Stimulated activated CD4-positive, alpha-beta T cell treated with anti-CD3 and anti-CD28 coated beads, Interleukin-1b, Interleukin-23, amount 100 ng/mL, for 24 hours (primary cell): ENCODE measurements at places on chromosomes 12 and 14.

GRCh38 chr12:12010277-12011039 lies 60.3 kb upstream of the BCL2L14 start:
- no peak for DNase-seq

DNA sequence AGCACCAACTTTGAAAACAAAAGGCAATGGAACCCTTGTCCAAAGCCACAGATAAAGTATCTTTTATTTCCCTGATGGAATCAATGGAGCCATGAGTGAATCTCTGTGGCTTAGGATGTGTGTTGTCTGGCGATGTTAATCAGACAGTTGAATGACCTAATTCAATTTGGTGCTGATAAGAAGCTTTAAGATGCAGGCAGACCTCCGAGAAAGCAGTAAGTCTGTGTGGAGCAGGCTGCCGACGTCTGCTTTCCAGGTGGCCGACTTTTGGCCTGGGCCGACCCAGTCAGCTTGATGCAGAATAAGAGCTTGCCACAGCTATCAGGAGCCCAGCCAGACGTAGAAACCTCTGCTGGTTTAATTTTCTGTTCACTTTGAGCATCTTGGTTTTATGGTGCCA lies 21.1 kb upstream of the TMEM132C start:
- DNase-seq = no peak

DNA sequence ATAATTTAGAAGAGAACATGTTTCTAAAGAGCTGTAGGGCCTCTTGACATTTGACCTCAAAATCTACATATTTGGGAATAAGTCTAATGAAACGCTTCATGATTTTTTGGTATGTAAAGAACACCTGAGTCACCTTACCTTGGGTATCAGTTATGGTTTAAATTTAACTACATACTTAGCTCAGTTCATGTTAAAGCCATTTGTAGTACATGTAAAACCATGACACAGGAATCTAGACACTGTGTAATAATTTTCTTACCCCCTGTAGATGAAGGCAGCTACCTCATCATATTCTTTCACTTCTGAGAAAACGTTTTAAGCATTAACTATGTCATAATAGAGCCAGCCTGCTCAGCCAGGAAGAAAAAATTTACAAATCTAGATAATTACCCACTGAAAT lies 105.8 kb upstream of the CPNE8 start:
- DNase-seq = no peak

DNA sequence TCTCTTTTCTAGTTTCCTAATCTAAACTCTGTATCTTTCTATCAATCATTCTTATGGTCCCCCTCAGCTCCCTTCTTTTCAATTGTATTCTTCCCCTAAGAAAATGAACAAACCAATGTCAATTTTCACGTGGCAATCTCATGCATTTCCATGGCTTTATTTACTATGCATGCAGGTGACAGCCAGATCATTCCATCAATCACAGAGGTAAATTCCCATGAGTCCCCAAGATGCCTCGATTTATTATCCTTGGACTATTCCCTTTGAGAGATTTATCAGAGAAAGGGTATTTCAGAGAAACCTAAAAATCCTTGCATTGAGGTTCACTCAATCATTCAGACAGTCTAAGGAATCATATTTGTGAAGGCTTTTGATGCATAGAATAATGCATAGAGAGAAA lies 301.2 kb downstream of the DIO2 start:
- DNase-seq = no peak

GRCh38 chr14:99792551-99793212 lies 531 bp upstream of the EML1 start:
- DNase-seq = no peak

DNA sequence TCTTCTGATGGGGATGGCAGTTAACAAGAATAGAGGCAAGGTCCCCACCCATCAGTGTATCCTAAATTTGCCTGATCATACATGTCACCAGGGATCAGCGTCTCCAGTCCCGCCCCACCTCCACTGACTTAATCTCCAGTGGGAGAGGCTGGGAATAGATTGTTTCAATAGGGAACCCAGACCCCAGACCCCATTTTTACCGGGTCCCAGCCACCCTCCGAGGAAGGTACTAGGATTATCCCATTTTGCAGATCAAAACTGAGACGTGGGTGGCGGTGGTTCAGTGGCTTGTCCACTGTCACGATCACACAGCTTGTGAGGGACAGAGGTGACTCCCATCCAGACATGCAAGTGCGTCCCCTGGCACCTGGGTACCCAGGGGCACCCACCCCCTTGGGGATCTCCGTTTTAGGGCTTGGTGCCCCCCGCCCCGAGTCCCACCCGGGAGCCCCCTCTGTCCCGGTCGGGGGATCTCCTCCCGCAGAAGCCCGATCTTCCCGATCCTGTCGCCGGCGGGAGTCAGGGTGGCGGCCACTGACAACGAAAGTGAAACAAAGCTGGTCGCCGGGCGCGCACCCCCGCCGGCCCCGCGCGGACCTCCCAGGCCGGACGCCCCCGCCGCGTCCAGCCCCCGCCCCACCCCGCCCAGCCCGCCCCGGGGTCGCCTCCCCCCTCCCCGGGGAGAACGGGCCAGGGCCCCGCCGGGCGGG lies 523 bp downstream of the WSB2 start:
- no peak for DNase-seq
